ENCODE measurements at places on chromosomes 5 and 9. TPM values are rescaled to one million over a fixed set of nuclear protein-coding genes. Genes with fewer than 3 reads are reported as not detected.

DNA sequence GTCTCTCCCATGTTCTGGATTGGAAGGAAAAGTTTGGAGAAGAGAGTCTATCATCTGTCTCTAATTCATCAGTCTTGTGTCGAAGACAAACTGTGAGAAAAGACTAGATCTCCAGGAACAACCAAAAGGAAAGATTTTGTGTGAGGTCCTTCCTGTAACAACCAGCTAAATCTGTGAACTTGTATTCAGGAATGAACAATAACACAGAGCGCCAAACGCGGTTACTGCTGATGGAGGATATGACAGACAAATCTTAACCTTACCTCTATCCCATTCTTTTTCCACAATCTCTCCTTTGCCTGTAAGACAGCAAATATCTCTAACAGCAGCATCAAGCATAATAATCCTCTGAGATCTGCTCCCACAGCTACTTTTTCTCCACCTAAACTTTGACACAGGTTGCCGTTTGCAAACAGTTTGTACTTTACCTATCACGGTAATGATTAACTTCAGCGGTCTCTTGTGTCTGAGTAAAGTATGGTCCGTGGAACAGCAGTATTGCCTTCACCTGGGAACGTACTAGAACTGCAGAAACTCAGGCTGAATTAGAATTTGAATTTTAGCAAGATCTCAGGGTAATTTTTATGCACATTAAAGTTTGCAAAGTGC, 387.6 kb downstream of the ELAVL2 start:
- DNase-seq = no peak

Gene IRGM
- not detected for polyA plus RNA-seq

DNA sequence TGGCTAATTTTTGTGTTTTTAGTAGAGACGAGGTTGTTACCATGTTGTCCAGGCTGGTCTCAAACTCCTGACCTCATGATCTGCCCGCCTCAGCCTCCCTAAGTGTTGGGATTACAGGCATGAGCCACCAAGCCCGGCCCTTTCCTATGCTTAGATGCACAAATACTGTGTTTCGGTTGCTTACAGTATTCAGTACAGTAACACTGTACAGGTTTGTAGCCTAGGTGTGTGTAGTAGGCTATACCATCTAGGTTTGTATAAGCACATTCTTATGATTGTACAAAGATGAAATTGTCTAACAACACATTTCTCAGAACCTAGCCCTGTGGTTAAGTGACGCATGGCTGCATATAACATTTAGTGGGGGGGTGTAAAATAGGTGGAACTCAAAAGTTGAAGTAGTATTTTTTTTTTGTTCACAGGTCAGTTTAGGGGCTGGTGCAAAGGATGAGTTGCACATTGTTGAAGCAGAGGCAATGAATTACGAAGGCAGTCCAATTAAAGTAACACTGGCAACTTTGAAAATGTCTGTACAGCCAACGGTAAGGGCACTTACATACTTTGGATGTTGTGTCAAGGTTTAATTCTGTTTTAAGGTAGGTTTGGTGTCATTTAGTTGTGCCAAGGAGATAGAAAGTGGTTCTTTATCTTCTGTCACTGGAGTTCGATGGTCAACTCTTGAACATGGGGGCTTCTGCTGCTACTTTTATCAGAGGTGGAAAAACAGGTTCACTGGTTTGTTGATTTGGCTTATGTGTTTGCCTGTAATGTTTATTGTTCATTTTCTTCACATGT, 3.4 kb downstream of the NPM1 start:
- no peak for DNase-seq

DNA sequence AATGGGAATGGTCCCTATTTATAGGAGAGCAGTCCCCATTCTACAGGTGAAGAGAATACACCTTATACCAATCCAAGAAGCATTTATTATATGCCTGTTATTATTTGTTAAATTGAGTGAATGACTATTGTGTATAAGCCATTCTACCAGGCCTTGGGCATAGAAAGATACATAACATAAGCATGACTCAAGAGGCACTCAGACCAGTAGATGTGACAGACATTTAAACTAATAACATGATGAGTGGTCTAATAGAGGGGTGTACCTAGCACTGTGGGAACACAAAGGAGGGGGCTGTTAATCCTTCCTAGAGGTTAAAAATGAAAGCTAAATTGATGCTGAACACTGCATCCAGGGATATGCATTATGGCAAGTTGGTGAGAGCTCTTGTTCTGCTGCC, 145.0 kb upstream of the TNC start:
- DNase-seq = no peak

DNA sequence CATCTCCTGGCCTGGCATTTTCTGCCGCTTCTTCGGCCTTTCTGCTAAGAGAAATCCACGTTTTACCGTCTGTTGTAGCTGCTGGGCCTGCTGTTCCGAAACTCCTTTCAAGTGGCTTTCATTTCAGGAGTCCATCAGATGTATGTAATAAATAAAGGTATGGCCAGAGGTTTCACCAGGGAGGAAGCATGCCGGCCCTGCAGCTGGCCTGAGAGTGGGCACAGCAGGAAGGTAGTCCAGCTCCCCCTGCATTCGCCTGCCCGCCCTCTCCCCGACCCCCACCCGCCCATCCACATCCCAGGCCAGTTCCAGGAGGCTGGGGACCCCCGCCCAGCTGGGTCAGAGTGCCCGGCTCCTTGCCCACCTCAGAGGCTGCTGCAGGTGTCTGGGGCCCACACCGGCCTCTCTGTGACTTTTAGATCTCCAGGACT, 46.4 kb upstream of the EXOC3 start:
- peak; percentile 28 for DNase-seq

- DNase-seq = no peak
These were observed 57.3 kb downstream of the TRIP13 start for GRCh38 chr5:949815-950560.

DNA sequence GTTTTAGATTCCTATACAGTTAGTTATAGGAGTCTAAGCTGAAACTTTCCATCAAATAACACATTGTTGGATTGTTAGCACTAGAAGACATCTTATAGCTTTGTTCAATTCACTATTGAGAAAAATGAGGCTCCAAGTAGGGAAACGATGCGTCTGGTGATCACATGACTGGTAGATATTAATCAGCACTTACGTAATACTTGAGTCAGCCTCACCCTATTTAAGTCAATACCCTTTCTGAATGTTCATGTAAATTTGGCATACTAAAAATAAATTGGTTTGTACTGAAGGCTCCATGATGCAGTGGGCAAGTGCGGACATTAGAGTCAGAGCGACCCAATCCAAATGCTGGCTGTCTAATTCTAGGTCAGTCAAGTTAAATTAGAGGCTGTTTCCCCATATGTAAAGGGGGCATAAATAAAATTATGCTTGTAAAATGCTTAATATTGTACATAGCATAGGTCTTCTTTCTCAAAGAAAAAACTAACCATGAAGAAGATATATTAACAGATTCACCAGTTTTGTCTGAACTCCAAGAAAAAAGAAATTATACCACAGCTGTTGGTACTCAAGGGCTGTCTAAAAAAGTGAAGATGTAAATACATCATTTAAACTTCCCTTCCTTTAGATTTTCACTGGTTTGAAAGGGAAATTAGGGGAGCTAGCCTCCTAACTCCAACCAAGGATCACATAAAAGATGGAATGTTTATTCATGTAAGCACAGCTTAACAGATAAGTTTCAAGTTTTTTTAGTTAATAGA, 406.6 kb upstream of the TLE4 start:
- DNase-seq = peak; percentile 26

DNA sequence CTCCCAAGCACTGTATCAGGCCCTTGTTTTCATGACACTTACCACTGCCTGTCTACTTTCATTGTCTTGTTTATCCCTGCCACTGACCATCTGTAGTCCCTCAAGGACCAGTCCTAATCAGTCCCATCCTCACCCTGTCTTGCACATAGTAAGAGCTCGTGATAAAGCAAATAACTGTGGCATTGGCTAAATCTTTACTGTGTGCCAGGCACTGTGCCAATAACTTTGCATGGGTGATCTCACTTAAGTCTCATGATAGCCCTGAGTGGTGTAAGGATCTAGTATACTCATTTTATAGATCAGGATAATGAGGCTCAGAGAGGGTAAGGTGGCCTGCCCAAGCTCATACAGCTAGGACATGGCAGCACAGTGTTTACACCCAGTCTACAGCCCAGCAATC, 5.6 kb downstream of the CDX1 start:
- DNase-seq = no peak

Gene PRR7
- polyA plus RNA-seq = 1.6 TPM

DNA sequence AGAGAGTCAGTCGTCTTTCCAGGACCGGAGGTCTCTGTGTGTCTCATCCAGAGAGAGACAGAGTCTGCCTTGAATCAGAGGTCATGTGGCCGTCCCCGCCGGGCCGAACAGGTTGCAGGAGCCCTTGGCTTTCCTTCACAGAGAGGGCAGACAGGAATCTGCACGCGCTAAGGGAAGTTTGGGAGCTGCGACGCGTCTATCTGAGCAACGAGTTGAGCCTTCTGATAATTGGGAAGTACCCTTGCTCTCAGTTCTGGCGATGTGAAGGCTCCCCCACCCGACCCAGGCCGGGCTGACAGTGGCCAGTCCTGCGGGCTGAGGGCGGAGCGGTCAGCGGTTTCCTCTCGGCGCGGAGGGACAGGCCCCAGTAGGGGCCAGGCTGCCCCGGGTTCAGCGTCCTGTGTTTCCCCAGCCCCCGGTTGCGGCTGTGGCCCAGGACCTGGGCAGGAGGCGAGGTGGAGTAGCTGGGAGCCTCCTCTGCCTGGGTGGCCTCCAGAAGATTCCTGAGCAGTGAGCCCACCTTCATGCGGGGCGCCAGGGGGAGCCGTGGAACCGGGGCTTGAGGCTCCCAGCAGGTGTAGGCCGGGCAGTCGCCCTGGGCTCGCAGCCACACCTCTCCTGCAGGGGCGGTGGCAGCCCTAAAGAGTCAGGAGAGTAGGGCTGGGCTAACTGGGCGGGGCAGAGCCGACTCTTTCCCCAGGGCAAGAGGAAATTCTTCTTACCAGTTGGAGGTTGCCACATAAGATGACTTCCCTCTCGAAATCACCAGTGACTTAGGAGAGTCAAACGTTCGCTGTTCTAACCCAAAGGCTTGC, 13.9 kb downstream of the NR2F1 start:
- DNase-seq = peak; percentile 38

Gene SLC45A2
- 0.22 TPM for polyA plus RNA-seq

DNA sequence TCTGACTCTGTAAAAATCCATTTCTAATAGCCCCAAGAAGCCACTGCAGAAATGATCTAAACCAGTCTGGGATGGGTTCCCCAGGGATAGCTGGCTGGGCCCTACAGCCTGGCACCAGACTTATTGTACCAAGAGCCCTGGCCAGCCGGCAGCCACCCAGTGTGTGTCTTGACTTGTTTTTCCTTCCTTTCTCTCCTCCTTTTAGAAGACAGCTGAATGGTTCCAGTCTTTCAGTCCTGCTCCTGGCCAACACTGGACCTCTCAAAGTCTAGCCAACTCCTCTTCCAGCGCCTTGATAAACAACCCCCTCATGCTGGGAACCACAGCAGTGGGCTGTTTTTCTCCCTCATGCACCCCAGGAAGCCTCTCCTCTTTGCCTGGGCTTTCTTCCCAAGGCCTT, 34.1 kb downstream of the ATOX1 start:
- no peak for DNase-seq

Gene TMC1
- 1.2 TPM for polyA plus RNA-seq

DNA sequence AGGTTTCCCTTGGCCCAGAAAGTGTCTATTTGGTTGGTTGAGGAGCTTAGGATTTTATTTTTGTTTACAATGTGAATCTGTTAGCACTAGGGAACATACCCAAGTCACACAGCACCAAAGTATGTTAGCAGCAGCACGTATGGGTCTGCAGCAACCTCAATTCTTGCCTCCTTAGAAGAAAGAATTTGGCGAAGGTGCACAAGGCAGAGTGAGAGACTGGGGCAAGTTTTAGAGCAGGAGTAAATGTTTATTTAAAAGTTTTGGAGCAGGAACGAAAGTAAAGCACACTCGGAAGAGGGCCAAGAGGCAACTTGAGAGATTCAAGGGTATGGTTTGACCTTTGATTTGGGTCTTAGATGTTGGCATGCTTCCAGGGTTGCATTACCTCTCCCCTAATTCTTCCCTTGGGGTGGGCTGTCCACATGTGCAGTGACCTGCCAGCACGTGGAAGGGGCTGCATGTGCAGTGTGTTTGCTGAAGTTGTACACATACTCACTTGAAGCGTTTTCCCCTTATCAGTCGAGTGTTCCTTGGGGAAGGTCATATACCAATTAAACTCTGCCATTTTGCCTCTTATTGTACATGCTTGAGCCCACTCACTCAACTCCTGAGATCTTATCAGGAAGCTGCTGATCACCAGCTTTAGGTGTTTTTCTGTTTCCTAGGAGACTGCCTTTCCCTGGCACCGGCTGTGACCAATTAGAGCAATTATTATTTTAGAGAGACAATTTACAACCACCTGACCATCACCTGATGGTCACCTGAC, 64.9 kb upstream of the SHC3 start:
- peak; percentile 22 for DNase-seq

GRCh38 chr9:107488375-107489143, 1.0 kb downstream of the KLF4 start:
- DNase-seq = peak; percentile 83

DNA sequence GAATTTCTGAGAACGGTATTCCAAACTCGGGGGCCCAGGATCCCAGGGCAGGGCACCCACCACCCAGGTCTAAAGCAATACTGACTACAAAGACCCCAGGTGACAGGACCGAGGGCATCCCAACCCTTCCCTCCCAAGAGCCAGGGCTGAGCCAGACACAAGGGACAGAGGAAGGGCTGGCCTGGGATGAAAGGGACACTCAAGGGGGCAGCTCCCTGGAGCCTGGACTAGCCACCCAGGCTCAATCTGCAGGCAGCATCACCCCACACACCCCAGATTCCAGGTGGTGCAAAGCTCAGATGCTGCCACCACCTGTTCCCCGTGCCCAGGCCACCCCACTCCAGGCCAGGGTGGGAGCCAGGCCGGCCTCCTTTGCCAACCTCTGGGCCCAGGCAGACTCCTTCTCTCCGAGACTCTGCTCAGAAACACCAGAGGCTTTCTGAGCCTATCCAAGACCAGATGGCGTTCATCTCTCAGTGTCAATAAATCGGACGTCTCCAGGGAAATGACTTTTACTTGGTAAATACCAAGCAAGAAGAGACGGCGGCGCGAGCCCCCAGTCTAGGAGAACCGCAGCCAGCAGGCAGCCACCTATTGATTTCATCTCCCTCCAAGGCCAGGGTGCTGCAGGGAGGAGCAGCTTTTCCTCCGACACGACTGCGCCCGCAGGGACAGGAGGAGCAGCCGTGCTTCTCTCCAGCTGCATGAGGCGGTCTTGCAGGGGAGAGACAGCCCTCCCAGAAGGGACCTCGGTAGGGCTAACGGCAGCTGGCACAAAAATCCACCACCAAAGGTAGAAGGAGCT, 94.1 kb upstream of the ADAMTS2 start:
- no peak for DNase-seq

Gene AGXT2
- polyA plus RNA-seq = 215 TPM

DNA sequence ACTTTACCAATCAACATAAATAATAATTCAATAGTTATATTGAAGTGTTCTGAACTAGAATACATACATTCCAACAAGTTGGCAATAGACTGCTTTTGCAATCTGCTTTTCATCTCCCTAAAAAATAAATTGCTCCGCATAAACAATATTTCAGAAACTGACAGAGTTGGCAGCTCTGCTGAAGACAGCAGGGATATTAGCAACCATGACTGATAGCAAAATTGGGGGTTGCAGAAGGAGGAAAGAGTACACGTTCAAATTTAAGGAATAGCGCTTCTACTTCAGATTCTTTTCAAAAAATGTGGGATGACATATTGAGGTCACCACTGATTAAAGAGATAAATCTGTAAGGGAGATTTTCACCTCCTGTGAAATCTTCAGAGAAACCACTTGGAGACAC, 521.2 kb downstream of the DTWD2 start:
- no peak for DNase-seq

Gene HSD17B3
- polyA plus RNA-seq = 2.0 TPM

Gene MEIKIN
- polyA plus RNA-seq = not detected

- no peak for DNase-seq
These were observed 235.8 kb upstream of the VLDLR start for GRCh38 chr9:2385746-2386145.
